Brain (organoid and tissue), 16 donors: ENCODE measurements at places on chromosomes 4 and X.
A peak's percentile ranks its signal among the peaks of the same experiment; 100 is the strongest.

DNA sequence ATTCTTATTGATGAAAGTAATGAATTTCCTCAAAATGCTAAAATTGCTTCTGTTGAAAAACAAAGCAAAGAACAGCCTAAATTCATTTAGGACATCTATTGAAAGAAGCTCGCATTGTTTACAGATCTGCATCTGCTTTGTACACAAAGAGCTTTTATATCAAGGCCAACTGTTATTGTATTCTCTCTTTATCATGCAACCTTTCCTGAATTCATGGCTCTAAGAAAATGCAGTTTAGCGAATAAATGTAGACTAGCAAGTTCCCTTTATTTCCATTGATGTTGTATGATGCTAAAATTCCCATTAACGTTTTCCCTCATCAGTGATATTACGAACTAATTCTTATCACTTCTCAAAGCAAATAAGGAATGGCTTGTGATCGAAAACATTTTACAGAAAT, 446.3 kb downstream of the MID1IP1 start:
- DNase-seq = no peak

GRCh38 chrX:49237060-49237459, 1.8 kb downstream of the CCDC22 start:
- no peak for DNase-seq

- no peak for DNase-seq
Observed at GRCh38 chr4:7335344-7336066, 99.2 kb downstream of the PSAPL1 start.

GRCh38 chrX:9566150-9566621, 101.3 kb downstream of the TBL1X start:
- DNase-seq = peak; percentile 15

- no peak for DNase-seq
Observed at GRCh38 chr4:41977709-41978108, 3.8 kb upstream of the DCAF4L1 start.

DNA sequence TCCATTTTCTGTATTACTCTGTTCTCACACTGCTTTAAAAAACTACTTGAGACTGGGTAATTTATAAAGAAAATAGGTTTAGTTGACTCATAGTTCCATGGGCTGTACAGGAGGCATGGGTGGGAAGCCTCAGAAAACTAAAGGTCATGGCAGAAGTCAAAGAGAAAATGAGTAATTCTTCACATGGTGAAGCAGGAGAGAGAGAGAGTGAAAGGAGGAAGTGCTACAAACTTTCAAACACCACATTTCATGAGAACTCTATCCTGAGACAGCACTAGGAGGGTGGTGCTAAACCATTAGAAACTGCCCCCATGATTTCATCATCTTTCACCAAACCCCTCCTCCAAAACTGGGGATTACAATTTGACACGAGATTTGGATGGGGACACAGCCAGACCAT, 108.0 kb upstream of the PBDC1 start:
- no peak for DNase-seq

DNA sequence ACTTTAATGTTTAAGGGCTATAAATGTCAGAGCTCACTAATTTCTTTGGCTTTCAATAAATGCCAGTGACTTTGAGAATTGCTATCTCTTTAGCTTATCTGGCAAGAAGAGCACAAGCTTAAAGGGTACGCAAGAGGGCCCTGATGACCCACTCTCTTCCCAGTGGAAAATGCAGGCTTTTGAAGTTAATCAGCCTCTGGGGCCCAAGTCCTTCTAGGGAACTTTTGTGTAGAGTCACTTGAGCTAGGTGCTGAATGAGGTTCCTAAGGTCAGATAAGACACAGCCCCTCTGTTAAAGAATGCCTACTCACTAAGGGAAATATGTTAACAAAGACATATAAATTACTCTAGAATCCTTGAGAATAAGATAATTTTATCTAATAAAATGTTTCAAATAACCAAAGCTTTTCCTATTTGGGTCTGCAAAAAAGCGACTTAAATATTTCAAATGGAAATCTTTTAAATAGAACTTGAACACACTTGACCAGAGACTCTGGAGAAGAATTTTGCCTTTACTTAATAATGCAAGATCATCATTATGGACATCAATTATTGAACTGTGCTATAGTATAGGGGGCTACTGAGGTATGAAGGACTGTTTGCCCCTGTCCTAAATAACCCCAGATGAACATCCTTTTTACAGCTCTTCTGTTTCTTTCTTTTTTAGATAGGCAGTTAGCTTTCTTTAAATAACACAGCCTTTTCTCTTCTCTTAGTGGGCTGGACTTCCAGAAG, 430.1 kb downstream of the GBA3 start:
- no peak for DNase-seq

DNA sequence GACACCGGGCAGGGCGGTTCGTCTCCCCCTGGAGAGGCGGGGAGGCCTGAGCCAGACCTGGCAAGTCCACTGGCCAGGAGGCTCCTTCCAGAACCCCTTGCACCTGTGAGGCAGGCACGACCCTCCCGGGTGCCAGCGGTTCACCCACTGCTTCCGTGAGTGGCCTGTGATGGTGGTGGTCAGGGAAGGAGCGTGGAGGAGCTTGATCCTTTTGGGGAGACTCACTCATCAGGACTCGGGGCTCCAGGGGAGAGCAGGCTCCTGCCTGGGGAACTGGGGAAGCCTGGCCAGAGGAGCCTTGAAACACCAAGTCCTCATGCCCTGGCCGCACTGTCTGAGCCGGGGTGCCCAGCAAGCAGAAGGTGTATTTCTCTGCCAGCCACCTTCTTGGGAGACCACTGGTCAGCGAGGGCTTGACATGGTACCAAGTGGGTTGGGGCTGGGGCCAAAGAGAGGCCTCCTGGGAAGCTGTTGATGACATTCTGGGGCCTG, 860 bp downstream of the FAM50A start:
- DNase-seq = no peak

DNA sequence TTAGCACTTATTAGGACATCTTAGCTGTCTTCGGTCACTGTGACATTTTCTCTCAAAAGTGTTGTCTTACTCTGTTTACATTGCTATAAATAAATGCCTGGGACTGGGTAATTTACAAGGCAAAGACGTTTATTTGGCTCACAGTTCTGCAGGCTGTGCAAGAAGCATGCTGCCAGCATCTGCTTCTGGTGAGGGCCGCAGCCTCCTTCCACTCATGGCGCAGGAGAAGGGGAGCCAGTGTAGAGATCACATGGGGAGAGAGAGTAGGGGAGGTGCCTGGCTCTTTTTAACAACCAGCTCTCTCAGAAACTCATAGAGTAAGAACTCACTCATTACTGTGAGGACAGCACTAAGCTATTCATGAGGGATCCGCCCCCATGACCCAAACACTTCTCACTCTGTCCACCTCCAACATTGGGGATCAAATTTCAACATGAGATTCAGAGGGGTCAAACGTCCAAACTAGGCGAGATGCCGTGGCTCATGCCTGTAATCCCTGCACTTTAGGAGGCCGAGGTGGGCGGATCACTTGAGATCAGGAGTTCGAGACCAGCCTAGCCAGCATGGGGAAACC, 43.5 kb upstream of the HERC6 start:
- DNase-seq = peak; percentile 22
